ENCODE measurements at places on chromosomes 1 and 21. TPM values are rescaled to one million over a fixed set of nuclear protein-coding genes. Genes with fewer than 3 reads are reported as not detected.

The PRAMEF9 gene
- not detected for total RNA-seq

The SYTL1 gene
- total RNA-seq, result 39.3 TPM

The LRRC39 gene
- total RNA-seq, result 0.12 TPM

The COL16A1 gene
- 5.1 TPM for total RNA-seq

The KDM5B gene
- total RNA-seq, result 3.9 TPM

The PPIAL4G gene
- not detected for total RNA-seq

The XKR8 gene
- 13.8 TPM for total RNA-seq

The S100A7 gene
- total RNA-seq, result not detected

The HSD11B1 gene
- not detected for total RNA-seq

The CLIC6 gene
- total RNA-seq, result not detected

The PTAFR gene
- total RNA-seq, result 0.55 TPM

The SAMD11 gene
- 69.4 TPM for total RNA-seq

The RNF115 gene
- 13.1 TPM for total RNA-seq

The EPHX1 gene
- total RNA-seq, result 192 TPM

The CDK11B gene
- 4.4 TPM for total RNA-seq

The CNIH3 gene
- total RNA-seq, result 0.81 TPM

The LAMC2 gene
- 97.5 TPM for total RNA-seq

The FBLIM1 gene
- total RNA-seq, result 7.0 TPM

The TGFBR3 gene
- 0.17 TPM for total RNA-seq

The FMN2 gene
- 1.3 TPM for total RNA-seq

The CFHR3 gene
- not detected for total RNA-seq

The RNF223 gene
- not detected for total RNA-seq

The ANXA9 gene
- total RNA-seq, result 1.2 TPM

The CHD5 gene
- not detected for total RNA-seq

The KMO gene
- total RNA-seq, result 2.6 TPM

The DMRTA2 gene
- total RNA-seq, result not detected

The HSD3B1 gene
- not detected for total RNA-seq

The KLF18 gene
- total RNA-seq, result not detected

The PEX19 gene
- 42.1 TPM for total RNA-seq

The MROH7 gene
- total RNA-seq, result not detected

The LCE3D gene
- total RNA-seq, result not detected

The CD1B gene
- total RNA-seq, result not detected

The DIRAS3 gene
- total RNA-seq, result not detected

The GBP4 gene
- total RNA-seq, result not detected

The CD34 gene
- total RNA-seq, result not detected

The RNU1-3 gene
- not detected for total RNA-seq

Measured in Caki2 (cell line).